ENCODE measurements at places on chromosomes 2 and 18. TPM values are rescaled to one million over a fixed set of nuclear protein-coding genes. Genes with fewer than 3 reads are reported as not detected.

- no peak overlapping the region for H3K27ac ChIP-seq
- H3K36me3 ChIP-seq, result no peaks in the 10 kb centered on the region
- no peak for DNase-seq
- H3K4me3 ChIP-seq, result no peak overlapping the region
- H3K4me1 ChIP-seq, result peaks cover 4% of the 10 kb centered on the region
Measured at GRCh38 chr2:18544171-18544570, 16.3 kb downstream of the RDH14 start.

- H3K36me3 ChIP-seq, result no peaks in the 10 kb centered on the region
- no peaks in the 10 kb centered on the region for H3K27me3 ChIP-seq
- no peaks in the 10 kb centered on the region for H3K4me1 ChIP-seq
- no peak overlapping the region for H3K27ac ChIP-seq
Measured at GRCh38 chr2:156852681-156853080, 404.8 kb upstream of the GALNT5 start.

DNA sequence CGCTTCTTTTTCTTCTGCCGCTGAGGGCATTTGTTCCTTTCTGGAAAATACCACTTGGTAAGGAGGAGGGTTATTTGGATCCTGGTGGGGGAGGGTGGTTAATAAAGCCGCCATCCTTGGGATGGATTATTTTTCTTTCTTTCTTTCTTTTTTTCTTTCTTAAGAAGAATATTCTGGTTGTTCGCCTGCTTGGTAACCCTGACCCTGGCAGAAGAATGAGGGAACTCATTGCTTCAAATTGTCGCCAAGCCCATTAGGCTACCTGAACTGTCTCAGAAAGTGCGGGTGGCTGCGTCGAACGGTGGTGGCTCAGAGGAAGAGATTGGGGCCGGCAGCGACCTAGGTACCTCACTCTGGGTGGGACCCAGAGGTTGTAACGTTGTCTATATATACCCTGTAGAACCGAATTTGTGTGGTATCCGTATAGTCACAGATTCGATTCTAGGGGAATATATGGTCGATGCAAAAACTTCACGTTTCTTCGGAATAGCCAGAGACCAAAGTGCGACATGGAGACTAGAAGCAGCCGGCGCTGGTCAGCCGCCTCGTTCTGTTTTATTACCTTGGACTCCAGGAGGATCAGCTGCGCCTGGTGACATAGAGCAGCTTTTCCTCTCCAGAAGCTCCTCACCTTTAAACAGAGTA, 1.3 kb upstream of the HOXD4 start:
- peak; percentile 14 for DNase-seq
- H3K36me3 ChIP-seq, result no peaks in the 10 kb centered on the region
- peaks cover 28% of the 10 kb centered on the region for H3K4me1 ChIP-seq

DNA sequence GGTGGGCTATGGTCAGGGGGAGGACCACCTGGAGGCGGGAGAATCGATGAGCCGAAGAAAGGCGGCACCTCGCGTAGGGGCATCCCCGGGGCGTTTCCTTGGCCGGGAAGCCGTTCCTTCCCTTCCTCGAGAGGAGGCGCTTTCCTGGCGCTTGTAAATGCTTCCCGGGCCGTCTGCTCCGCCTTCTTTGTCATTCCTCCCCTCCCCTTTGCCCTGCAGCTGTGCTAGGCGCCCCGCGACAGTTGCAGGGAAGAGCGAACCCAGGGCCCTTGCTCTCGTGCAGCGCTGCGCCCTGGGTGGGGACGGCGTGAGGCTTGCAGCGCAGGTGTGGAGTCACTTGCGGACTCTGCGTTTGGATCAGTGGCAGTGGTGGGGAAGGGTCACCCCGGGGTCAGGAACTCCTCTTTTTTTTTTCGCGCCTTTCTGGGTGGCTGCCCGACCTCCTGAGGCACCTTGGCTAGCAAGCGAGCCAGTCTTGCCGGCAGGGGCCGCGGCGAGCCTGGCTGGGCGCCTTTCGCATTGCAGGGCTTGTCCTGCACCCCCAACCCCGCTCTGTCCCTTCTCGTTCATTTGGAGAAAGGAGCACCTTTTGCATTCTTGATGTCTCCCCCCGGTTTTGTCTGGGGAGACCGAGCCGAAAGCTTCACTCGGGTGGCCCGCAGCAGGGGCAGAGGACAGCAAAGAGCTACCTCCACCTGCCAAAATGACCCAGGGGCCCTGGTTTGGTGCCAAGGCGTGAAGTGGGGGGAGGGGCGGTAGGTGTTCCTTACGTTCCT, 858 bp downstream of the KCNS3 start:
- peaks cover 36% of the 10 kb centered on the region for H3K4me1 ChIP-seq
- peak overlapping the region; percentile 99 for H3K4me3 ChIP-seq
- peaks cover 5% of the 10 kb centered on the region for H3K36me3 ChIP-seq
- peak; percentile 96 for DNase-seq
- peak overlapping the region; percentile 90 for H3K27ac ChIP-seq
- H3K27me3 ChIP-seq, result peaks cover 30% of the 10 kb centered on the region

DNA sequence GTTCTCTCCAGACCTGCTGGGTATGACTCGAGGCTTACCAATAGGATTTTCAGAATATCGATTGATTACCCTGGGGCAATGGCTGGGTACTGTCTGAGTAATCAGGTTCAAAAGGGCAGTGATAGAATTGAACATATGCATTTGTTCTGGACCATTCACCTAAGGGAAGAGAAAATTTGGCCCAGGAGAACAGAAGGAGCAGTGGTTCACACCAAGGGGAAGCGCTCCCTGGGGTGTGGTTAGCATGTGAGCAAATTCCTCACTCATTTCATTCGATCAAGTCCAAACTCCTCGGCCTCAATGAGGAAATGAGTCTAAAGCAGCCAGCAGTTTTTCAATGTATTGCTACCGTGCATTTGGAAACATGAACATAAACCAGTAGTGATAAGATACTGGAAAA, 55.6 kb downstream of the CYP26B1 start:
- no peaks in the 10 kb centered on the region for H3K4me1 ChIP-seq
- H3K27me3 ChIP-seq, result no peaks in the 10 kb centered on the region
- no peaks in the 10 kb centered on the region for H3K36me3 ChIP-seq
- no peak overlapping the region for H3K4me3 ChIP-seq

- no peaks in the 10 kb centered on the region for H3K27me3 ChIP-seq
- no peaks in the 10 kb centered on the region for H3K36me3 ChIP-seq
- no peak overlapping the region for H3K27ac ChIP-seq
- H3K4me1 ChIP-seq, result no peaks in the 10 kb centered on the region
Measured at GRCh38 chr2:191617575-191617974, 60.4 kb upstream of the NABP1 start.

GRCh38 chr2:19351899-19352697, 6.3 kb downstream of the OSR1 start:
- H3K4me3 ChIP-seq, result peak overlapping the region; percentile 60
- H3K27me3 ChIP-seq, result peaks cover 89% of the 10 kb centered on the region
- peaks cover 55% of the 10 kb centered on the region for H3K4me1 ChIP-seq
- no peaks in the 10 kb centered on the region for H3K36me3 ChIP-seq
- H3K27ac ChIP-seq, result no peak overlapping the region

Gene RAMP1
- total RNA-seq, result 2.7 TPM

Gene RGPD3
- 0.28 TPM for total RNA-seq

Gene MIB1
- total RNA-seq, result 56.7 TPM
